Activated CD8-positive, alpha-beta memory T cell treated with anti-CD3 and anti-CD28 coated beads, Interleukin-2, amount 10 ng/mL, durations not matched to agents 7 days and 5 days (primary cell): ENCODE measurements at places on chromosomes 7 and 10. TPM values are rescaled to one million over a fixed set of nuclear protein-coding genes. Genes with fewer than 3 reads are reported as not detected.
A peak's percentile ranks its signal among the peaks of the same experiment; 100 is the strongest.

GRCh38 chr7:44324481-44325200 lies 753 bp downstream of the CAMK2B start:
- peaks cover 50% of the 10 kb centered on the region for H3K27me3 ChIP-seq
- no peak overlapping the region for H3K4me3 ChIP-seq

The ZNF783 gene
- total RNA-seq: 15.5 TPM

GRCh38 chr7:29319719-29320521 lies 125.3 kb downstream of the CHN2 start:
- H3K27ac ChIP-seq: no peak overlapping the region
- H3K27me3 ChIP-seq: peaks cover 3% of the 10 kb centered on the region
- no peak for DNase-seq
- H3K4me1 ChIP-seq: peaks cover 6% of the 10 kb centered on the region
- no peak overlapping the region for H3K4me3 ChIP-seq

The FFAR4 gene
- not detected for total RNA-seq

- H3K27me3 ChIP-seq: peaks cover 13% of the 10 kb centered on the region
- no peaks in the 10 kb centered on the region for H3K36me3 ChIP-seq
- no peak for DNase-seq
- H3K4me3 ChIP-seq: no peak overlapping the region
- H3K27ac ChIP-seq: no peak overlapping the region
Measured at GRCh38 chr10:12972146-12972545, 29.4 kb downstream of the CCDC3 start.

DNA sequence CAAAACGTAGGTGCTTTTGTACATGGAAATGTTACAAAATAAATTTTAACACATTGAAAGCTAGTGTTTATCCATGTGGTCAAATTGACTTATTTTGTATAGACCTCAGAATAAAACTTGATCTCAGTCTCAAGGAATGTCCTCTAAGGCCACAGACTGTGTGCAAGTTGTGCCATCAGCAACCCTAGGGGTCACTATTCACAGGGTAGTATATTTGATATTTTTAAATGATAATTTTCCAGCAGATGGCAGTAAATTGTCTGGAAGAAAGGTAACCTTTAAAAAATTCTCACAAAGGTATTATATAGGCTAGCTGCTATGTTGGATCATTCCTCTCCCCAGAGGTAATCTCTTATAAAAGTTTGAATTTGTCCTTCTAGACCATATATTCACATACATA lies 12.9 kb upstream of the SNX10 start:
- peaks cover 22% of the 10 kb centered on the region for H3K4me1 ChIP-seq
- no peaks in the 10 kb centered on the region for H3K36me3 ChIP-seq
- H3K4me3 ChIP-seq: no peak overlapping the region
- no peak for DNase-seq

The IGFBP1 gene
- total RNA-seq: not detected

GRCh38 chr7:141837683-141838082 lies 3.6 kb downstream of the PRSS37 start:
- H3K4me1 ChIP-seq: no peaks in the 10 kb centered on the region
- H3K36me3 ChIP-seq: no peaks in the 10 kb centered on the region
- H3K27me3 ChIP-seq: no peaks in the 10 kb centered on the region
- no peak overlapping the region for H3K4me3 ChIP-seq
- H3K27ac ChIP-seq: no peak overlapping the region
- DNase-seq: no peak

GRCh38 chr10:128373071-128373749 lies 247.0 kb upstream of the MKI67 start:
- peak overlapping the region; percentile 34 for H3K27ac ChIP-seq
- peak; percentile 69 for DNase-seq
- peaks cover 22% of the 10 kb centered on the region for H3K4me1 ChIP-seq

DNA sequence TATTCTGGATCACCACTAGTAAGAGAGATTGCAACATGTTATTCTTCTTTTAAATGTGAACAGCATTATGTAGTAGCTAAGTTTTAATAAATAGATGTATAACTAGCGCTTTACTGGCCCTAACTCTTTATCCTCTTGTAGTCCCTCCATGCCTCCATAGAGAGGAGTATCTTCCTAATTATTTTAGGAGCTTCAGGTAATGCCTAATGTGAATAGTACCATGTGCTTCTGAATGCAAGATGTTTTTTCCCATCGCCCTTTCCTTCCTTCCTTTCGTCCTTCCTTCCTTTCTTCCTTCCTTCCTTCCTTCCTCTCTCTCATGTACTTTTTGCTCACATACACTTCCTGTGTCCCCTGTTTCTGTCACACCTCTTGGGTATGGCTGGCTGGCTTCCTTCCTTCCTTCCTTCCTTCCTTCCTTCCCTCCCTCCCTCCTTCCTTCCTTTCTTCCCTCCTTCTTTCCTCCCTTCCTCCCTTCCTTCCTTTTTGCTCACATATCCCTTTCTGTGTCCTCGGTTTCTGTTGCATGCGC lies 290.7 kb downstream of the HDAC9 start:
- no peak overlapping the region for H3K4me3 ChIP-seq
- H3K4me1 ChIP-seq: no peaks in the 10 kb centered on the region
- H3K27ac ChIP-seq: no peak overlapping the region
- no peaks in the 10 kb centered on the region for H3K27me3 ChIP-seq
- no peaks in the 10 kb centered on the region for H3K36me3 ChIP-seq

The CYP17A1 gene
- not detected for total RNA-seq

The TMEM236 gene
- 0.12 TPM for total RNA-seq

DNA sequence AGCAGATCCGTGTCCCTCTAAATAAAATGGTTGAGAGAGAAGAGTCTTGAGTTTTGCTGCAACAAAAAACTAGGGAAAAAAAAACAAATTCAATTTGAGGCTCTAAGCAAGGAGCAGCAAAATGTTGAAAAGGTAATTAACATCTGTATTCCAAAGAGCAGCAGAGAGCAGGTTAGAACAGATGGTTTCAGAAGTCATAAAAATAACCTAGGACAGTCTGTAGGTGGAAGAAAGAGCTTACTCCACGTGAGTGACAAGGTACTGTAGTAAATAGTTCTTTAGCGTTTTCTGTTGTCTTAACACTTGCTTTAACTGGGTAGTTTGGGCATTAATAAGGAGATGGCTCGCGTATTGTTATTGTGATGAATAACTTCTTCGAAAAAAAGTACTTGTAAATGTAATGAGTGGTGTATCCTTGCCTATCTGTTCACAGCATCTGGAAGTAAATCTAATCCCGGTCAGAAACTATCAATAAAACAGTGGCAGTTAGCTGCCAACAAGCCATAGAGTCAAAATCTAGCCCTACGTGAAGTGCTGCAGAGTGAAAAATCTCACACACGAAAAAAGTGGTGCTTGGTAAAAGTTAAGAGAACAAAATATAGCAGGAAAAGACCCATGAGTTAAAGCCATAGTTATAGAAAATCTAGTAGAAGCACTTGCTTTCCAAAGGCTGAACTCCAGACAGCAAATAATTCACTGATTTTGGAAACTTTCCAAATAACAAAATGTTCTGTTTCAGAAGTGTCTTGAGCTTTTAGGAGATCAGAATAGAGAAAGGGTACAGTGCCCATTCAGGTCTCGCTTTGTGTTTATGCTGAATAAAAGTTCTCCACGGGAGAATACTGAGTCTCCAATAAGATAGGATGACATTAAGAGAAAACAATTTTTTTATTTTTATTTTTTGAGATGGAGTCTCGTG lies 49.3 kb upstream of the PARD3 start:
- H3K27me3 ChIP-seq: no peaks in the 10 kb centered on the region
- no peak overlapping the region for H3K27ac ChIP-seq
- DNase-seq: no peak
- H3K36me3 ChIP-seq: no peaks in the 10 kb centered on the region
- no peaks in the 10 kb centered on the region for H3K4me1 ChIP-seq
- H3K4me3 ChIP-seq: no peak overlapping the region

- H3K27ac ChIP-seq: no peak overlapping the region
- DNase-seq: no peak
- H3K36me3 ChIP-seq: no peaks in the 10 kb centered on the region
- H3K27me3 ChIP-seq: no peaks in the 10 kb centered on the region
- H3K4me3 ChIP-seq: no peak overlapping the region
Measured at GRCh38 chr7:68180761-68181160, 1184.1 kb downstream of the TYW1 start.

GRCh38 chr10:27145937-27146336 lies 8.2 kb downstream of the YME1L1 start:
- H3K4me3 ChIP-seq: no peak overlapping the region
- no peak overlapping the region for H3K27ac ChIP-seq
- DNase-seq: no peak
- H3K36me3 ChIP-seq: peaks cover 51% of the 10 kb centered on the region

DNA sequence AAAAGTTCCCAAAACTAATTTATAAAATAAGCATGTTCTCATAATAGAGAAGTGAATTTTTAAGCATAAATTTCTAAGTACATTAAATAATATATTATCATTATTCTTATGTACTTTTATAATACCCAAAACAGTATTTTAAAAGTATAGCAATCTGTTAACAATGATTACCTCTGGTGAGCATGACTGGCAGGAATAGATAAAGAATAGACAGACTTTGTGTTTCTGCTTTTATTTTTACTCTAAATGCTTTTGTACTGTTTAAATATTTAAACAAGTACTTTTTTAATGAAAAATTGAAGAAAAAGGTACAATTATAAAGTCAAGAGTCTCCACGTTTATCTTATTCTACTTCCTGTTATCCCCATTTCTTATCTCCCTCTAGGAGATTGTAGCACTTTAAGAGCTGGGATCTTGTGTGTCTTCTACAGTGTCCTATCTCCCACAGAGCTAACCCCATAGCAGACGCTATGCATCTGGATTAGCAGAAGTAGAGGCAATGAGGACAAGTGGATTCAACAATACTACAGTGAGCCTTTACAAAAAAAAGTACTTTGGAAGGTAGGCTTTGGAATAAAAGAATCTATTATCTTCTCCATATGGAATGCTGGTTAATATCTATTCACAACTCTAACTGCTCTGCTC lies 42.9 kb downstream of the IDE start:
- H3K4me3 ChIP-seq: no peak overlapping the region
- H3K27ac ChIP-seq: no peak overlapping the region
- no peaks in the 10 kb centered on the region for H3K27me3 ChIP-seq
- H3K4me1 ChIP-seq: no peaks in the 10 kb centered on the region

GRCh38 chr7:122306320-122307227 lies 2.0 kb upstream of the FEZF1 start:
- H3K4me3 ChIP-seq: no peak overlapping the region
- H3K36me3 ChIP-seq: peaks cover 4% of the 10 kb centered on the region
- no peak overlapping the region for H3K27ac ChIP-seq
- H3K27me3 ChIP-seq: peaks cover 88% of the 10 kb centered on the region

The CYP26C1 gene
- total RNA-seq: 0.05 TPM

DNA sequence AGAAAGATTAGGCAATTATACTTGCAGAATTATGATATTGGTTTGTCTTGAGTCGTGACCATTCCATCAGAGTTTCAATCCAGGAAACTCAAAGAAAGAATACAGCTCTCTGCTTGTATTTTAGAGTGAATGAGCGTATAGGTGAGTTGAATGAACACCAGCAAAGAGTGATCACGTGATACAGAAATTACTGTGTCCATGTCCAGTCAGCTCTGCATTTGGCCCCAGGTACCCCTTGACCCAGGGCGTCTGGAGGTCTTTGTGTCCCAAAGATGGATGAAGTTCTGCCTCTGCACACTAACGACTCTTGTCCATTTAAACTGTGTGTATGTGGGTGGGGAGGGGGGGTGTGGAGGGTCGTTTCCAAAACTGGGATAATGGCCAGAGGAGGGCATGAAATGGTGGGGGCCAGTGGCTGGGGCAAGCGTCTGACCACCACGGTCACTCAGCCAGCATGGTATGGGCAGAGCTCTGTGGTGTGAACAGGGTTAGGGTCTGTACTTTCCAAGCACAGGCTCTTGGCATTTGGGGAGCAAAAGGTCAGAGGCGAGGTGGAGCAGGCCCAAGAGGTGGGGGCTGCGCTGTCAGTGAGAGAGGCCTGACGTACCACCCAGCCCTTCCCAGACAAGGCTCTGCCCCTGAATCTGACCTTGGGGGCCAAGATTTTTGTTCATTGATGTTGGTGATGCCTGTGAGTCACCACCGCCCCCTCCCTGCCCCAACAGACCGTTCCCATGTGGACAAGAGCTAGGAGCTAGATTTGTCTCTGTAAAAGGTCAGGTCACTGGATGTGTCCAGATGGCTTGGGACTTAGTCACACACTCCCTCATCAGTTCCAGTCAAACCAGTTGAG lies 1.4 kb downstream of the PTPRE start:
- DNase-seq: no peak
- H3K36me3 ChIP-seq: no peaks in the 10 kb centered on the region
- H3K27ac ChIP-seq: no peak overlapping the region
- no peaks in the 10 kb centered on the region for H3K4me1 ChIP-seq
- no peak overlapping the region for H3K4me3 ChIP-seq

GRCh38 chr7:47407136-47407535 lies 174.8 kb downstream of the TNS3 start:
- no peak overlapping the region for H3K4me3 ChIP-seq
- no peak overlapping the region for H3K27ac ChIP-seq

- H3K4me3 ChIP-seq: no peak overlapping the region
- H3K27me3 ChIP-seq: no peaks in the 10 kb centered on the region
- peaks cover 14% of the 10 kb centered on the region for H3K4me1 ChIP-seq
- DNase-seq: no peak
- peaks cover 27% of the 10 kb centered on the region for H3K36me3 ChIP-seq
Measured at GRCh38 chr10:73801253-73801590, 10.2 kb downstream of the NDST2 start.
